A172 (cell line): ENCODE measurements at places on chromosomes 2 and 18. TPM values are rescaled to one million over a fixed set of nuclear protein-coding genes. Genes with fewer than 3 reads are reported as not detected.
A peak's percentile ranks its signal among the peaks of the same experiment; 100 is the strongest.

- peak; percentile 8 for DNase-seq
Measured at GRCh38 chr2:196836440-196836839, 27.3 kb upstream of the C2orf66 start.

DNA sequence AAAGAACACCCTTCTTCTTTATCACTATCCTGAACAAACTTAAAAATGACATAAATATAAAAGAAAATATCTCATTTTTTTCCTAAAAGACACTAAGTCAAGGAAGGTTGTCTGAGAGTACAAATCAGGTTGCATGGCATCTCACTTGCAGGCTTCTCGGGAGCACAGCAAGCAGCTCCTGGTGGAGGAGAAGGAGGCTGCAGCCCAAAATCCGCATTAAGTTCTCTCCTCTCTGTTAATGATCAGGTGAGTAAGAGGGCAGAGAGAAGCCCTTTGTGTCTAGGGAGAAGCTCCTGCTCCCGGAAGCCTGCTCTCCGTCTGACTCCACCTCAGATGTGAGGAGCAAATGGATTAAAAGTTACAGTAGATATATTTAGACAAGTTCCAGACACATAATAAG lies 35.0 kb upstream of the DOK6 start:
- no peak for DNase-seq

- no peak for DNase-seq
Measured at GRCh38 chr2:207136874-207137273, 28.9 kb downstream of the KLF7 start.

- peak; percentile 53 for DNase-seq
Measured at GRCh38 chr2:222878877-222879603, 18.2 kb downstream of the ACSL3 start.

- no peak for DNase-seq
Measured at GRCh38 chr2:219181531-219181930, 3.5 kb downstream of the RETREG2 start.

DNA sequence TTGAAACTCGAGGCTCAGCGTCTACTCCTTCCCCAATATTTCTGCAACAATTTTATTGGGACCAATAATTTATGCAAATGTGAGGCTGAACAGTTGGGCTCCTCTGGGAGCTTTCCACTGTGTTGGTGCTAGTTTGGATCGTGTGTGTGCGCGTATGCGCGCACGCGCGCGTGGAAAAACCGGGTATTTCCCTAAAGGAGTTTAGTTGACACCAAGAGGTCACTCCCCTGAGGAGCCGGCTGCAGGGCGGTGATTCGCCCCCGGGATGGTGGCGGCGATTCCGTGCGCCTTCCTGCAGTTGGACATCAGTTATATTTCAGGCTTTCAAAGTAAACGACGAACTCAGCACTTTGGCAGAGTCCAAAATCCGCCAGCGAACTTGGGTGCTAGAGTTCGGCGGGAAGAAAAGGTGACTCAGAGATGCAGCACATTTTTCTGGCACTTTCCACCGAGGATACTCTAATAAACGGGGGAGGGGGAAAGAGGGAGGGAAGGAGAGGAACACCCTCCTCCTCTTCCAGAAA lies 186.5 kb upstream of the FANCL start:
- DNase-seq: peak; percentile 56

GRCh38 chr2:118644190-118644589 lies 203.3 kb downstream of the EN1 start:
- DNase-seq: no peak

GRCh38 chr18:78073275-78073674 lies 823.6 kb downstream of the GALR1 start:
- DNase-seq: no peak

DNA sequence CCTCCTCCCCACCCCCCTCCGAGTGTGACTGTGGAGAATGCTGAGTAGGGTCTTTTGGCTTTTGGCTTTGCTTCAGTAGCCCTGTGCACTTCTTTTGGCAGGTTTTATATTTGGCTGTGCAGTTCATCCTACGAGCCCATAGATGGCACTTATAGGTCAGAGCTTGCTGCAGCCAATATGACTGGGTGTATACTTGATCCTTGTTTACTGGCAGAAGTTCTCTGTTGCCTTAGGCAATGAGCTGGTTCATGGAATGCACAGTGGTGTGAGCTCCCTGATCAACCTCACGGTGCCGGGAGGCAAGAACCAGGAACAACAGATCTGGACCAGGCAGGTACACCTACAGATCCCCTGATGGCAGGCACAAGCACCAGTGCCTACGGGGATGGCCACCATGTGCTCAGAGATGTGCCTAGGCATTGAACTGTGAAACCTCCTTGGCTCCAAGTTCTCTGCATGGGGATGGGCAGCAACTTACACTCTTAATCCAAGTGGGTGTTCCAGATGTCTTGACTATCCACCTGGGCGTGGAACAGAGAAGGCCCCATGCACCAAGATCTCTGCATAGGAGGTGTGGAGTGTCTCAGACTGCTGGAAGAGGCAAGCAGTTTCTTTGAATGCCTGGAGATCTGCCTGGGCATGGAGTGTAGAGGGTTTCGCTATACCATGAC lies 190.4 kb downstream of the KIAA1328 start:
- no peak for DNase-seq

DNA sequence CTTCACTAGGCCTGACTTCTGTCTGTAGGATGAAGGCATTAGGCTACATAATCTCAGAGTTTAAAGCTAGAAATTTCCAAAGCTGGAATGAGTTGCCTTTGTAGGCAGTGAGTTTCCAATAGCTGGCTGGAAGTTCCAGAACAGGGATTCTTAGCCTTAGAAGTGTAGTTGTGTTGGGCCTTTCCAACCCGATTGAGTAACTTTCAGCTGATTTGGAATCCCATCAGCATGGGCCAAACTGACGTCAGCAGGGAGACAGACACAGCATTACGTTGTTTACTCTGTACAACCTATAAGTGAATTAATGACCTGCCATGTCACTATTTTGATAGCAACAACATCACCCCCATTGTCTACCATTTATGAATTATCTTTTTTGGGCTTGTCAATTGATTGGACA lies 56.9 kb downstream of the SETBP1 start:
- no peak for DNase-seq

DNA sequence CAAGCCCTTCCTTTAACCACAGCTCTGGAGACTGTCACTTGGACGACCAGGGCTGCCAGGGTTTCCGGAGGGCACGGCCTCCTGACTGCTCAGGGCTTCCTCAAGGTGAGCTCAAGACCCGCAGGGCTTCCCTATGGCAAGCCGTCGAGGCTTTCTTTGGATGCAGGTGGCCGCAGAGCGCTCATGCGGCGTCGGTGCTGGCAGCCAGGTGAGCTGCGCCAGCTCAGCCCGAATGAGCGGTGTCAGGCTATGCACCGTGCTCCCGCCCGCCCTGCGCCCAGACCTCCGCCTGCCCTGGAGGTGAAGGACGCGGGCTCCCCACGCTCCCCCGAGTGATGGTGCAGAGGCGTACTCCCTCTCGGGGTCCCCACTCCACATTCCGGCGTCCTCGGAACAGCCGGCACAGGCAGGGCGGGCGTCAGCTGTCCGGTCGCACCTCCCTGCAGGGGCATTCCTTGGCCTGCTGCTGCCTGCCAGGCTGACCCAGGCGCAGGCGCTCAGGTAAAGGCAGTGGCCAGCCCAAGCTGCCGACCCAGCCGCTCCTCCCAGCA lies 20.8 kb upstream of the TUBB6 start:
- DNase-seq: no peak

GRCh38 chr18:26432651-26433424 lies 115.5 kb downstream of the KCTD1 start:
- DNase-seq: no peak

- DNase-seq: no peak
Measured at GRCh38 chr18:79533591-79533990, 137.9 kb downstream of the NFATC1 start.

- no peak for DNase-seq
Measured at GRCh38 chr2:157940024-157940423, 63.9 kb upstream of the ACVR1 start.

GRCh38 chr18:47901624-47902362 lies 28.7 kb downstream of the SMAD2 start:
- no peak for DNase-seq

GRCh38 chr2:223870840-223871611 lies 33.6 kb upstream of the AP1S3 start:
- no peak for DNase-seq

DNA sequence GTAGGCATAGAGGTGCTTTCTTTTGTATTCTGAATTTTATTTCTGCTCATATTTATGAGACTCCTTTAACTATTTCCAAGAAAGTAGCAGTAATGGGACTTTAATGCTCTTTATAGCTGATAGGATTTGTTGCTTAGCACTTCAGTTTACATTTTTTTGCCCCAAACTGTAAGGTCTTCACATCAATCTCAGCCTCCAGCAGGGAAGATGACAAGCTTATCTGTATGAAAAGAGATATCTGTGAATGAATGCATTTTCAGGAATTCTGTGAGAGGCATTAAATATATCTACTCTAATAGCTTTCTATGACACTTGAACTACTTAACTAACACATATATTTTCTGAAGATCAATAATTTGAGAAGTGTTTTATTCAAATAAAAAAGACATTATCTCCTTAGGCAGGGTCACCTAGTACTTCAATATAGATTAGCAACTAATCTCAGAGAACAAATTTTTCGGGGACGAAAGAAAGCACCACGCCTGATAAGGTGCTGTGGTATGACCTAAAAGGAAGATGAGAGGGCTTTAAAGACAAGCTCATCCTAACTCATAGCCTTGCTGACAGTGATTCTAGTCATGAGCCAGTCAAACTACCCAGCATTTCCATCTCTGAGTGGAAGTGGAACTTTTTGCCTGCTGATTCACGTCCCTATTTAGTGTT lies 766.1 kb upstream of the CNTNAP5 start:
- DNase-seq: no peak

GRCh38 chr2:137865954-137866540 lies 98.2 kb upstream of the HNMT start:
- peak; percentile 57 for DNase-seq

GRCh38 chr2:114293355-114293754 lies 149.1 kb upstream of the DPP10 start:
- DNase-seq: no peak

GRCh38 chr2:9057939-9058761 lies 54.7 kb upstream of the MBOAT2 start:
- DNase-seq: peak; percentile 49

DNA sequence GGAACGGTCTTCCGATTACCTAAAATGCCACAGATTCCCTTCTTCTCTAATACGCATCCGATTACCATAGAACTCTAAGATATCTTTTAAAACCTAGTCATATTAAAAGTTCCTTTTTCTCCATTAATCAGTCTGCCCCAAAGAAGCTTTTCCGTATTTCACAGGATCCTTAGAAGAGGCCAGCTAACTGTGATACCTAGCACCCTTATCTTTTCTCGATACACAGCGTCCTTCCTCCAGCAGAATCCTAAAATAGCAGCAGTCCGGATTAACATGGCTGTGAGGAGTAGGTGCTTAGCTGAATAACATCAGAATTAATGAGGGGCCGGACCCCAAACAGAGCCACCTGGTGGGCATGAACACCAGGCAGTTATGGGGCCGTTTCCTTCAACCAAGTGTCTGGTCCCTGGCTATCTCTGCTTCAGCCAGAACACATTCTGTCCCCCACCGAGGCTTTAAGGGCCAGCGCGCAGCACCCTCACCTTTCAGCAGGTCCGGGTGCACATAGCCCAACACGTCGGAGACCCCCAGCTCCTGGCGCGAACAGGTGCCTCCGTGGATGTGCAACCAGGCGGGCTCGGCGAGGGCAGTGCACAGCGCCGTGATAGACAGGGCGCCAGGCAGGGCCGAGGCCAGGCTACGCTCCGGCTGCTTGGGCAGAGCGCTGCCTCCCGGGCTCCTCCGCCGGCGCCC lies 995 bp downstream of the TMEM127 start:
- DNase-seq: no peak

- no peak for DNase-seq
Measured at GRCh38 chr2:200748779-200749178, 62.9 kb upstream of the BZW1 start.

DNA sequence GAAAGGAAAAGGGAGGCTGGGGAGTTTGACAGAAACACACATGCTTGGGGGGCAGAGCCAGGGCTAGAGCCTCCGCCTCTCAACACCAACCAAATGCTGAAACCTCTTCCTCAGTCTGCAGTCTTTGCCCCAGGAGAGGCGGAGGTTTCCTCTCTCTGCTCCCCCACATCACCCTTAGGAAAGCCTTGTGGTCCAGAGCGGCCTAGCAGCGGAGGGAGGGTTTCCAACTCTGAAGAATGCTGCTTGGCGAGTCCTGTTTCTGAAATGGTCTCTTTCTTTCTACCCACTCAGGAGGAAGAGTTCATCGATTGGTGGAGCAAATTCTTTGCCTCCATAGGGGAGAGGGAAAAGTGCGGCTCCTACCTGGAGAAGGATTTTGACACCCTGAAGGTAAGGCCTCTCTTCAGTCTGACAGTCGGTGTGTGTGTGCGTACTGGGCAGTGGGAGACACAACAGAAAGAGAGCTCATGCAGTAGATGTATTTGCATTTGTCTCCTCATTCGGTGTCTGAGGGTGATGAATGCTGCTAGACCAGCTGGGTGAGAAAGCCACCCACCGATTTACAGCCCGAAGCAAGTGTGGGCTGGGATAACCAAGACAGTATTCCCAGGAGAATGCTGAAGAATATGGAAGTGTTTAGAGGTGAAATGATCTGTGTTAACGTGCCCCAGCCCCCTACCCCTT lies 190.5 kb downstream of the DYSF start:
- DNase-seq: no peak

DNA sequence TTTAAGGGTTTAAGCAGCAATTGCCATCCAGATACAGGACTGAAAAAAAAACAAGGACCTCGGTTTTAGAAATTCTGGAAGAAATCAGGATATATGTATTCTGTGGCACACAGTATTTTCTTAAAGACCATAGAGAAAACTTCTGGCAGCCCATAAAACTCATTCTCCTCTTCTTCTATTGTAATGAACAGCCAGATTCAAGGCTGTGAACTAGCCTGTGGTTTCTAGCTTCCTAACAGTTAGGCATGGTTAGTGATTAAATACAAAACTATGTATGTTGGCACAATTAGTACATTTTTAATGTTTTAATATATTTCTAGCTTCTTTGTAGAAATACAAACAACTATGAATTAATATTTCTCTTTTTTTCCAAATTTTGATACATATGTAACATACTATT lies 555.7 kb downstream of the DSC3 start:
- peak; percentile 5 for DNase-seq

DNA sequence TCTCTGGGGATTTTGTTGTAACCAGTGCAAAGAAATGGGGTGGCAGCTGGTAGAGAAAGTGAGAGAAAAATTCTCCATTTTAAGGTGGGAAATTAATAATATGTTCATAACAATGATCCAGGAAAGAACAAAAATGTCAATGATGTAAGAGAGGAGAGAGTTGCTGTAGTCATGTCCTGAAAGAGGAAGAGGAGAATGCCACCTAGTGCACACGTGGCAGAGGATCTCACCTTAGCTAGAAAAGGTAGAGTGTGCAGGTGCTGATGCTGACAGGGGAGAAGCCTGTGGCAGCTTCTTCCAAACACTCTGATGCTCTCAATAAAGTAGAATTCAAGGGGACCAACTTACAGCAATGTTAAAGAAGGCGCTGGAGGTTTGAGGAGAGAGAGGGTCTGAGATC lies 282.9 kb upstream of the PKDCC start:
- no peak for DNase-seq

Gene SPC25
- total RNA-seq: 63.4 and 98.4 TPM in 2 replicates

Gene G6PC2
- total RNA-seq: not detected in 2 replicates

Gene TGFA
- 0.31 and 1.0 TPM in 2 replicates for total RNA-seq

Gene WNT6
- 0.24 TPM in 1 of 2 replicates, not detected in the other for total RNA-seq

Gene APCDD1
- not detected in 2 replicates for total RNA-seq

Gene IL36B
- total RNA-seq: 0.19 TPM in 1 of 2 replicates, not detected in the other

Gene SERPINB10
- not detected in 2 replicates for total RNA-seq

Gene FRZB
- 0.31 and 0.74 TPM in 2 replicates for total RNA-seq

Gene PARD6G
- total RNA-seq: 4.8 and 8.8 TPM in 2 replicates

Gene ABCG5
- total RNA-seq: not detected in 2 replicates

Gene CFAP210
- total RNA-seq: not detected in 2 replicates

Gene ARHGAP15
- total RNA-seq: not detected in 2 replicates

Gene ALPG
- 0.12 TPM in 1 of 2 replicates, not detected in the other for total RNA-seq

Gene CRYBA2
- not detected in 2 replicates for total RNA-seq

Gene PCARE
- not detected in 2 replicates for total RNA-seq
